Right renal pelvis (tissue), 4 donors: ENCODE measurements at places on chromosomes 1 and 21.

DNA sequence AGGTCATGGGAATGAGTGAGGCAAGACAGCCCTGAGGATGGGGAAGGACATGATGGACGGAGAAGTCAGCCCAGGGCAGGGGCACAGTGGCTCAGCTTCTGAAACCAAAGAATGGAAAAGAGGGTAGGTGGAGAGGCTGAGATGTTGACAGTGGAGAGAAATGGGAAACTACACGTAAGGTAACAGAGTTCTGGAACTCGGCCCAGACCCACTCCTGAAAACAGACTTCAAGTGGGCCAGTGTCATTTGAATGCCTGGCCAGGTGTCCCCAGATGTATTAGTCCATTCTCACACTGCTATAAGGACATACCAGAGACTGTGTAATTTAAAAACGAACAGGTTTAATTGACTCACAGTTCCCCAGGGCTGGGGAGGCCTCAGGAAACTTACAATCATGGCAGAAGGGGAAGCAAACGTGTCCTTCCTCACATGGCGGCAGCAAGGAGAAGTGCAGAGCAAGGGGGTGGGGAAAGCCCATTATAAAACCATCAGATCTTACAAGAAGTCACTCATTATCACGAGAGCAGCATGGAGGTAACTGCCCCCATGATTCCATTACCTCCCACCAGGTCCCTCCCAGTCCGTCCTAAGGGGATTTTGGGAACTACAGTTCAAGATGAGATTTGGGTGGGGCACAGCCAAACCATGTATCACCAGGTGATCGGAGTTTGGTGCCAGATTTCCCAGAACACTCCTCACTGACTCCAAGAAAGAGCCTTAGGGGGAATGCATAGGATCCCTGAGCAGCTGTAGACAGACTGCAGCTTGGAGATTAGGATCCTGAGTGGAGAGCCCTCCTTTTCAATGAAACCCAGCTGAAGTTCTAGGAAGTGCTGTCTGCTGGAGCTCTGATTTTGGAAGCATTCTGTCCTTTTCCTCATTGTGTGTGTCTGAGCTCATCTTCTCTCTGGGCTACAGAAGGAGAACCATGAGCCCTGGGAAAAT is 40.3 kb downstream of the FHAD1 start:
- DNase-seq, result no peak

GRCh38 chr1:234659538-234659937 is 49.6 kb upstream of the IRF2BP2 start:
- no peak for DNase-seq

GRCh38 chr1:67716800-67717199 is 31.8 kb downstream of the GADD45A start:
- DNase-seq, result no peak

DNA sequence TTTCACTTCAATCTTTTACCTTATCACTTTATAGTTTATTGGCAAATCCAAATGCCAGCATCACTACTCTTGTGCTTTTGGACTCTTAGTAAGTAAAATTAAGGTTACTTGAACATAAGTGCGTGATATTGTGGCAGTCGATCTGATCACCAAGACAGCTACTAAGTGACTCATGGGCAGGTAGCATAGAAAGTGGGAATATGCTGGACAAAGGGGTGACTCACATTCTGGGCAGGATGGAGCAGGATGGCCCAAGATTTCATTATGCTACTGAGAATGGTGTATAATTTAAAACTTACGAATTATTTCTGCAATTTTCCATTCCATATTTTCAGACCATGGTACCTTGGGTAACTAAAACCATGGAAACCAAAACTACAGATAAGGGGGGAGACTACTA is 120.2 kb downstream of the ROR1 start:
- DNase-seq, result no peak

DNA sequence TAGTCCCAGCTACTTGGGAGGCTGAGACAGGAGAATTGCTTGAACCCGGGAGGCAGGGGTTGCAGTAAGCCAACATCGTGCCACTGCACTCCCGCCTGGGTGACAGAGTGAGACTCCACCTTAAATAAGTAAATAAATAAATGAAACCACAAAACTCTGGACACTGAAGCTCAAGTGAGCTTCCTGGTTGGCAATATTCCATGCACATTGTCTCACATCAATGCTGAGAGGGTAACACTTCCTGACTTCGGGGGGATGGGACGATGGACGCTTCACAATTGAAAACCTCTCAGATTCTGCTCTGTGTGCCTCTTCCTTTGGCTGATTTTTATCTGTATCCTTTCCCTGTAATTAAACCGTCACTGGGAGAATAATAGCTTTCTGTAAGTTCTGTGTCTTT is 70.0 kb upstream of the ZNF644 start:
- no peak for DNase-seq

GRCh38 chr1:210366767-210367166 is 38.1 kb downstream of the HHAT start:
- DNase-seq, result no peak

DNA sequence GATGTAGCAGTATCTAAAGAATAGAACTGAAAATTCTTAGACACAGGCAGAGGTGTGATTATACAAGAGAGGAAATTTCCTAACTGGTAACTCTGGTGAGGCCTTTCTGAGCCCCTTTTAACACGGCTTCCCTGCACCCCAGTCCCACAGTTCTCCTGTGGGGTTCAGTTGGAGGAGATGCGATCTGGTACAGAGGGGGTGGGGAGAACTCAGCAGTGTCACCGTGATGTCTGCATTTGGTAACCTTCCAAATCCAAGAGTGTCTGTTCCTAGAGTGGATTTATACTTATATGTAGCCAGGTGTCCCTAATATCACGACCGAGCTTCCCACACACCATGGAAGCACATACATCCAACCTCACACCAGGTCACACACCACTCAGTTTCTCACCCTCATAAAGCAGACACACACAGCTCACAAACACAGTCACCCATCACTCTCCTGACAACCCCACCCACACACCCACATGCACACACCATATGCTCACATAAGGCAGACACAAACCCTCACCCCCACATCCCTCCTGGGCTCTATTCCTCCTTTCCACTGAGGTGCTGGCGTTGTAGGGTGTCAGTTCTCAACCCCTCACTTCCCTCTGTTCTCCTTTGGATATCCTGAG is 48.5 kb downstream of the RHBG start:
- DNase-seq, result no peak

- no peak for DNase-seq
Measured at GRCh38 chr21:42648606-42649005, 4.8 kb upstream of the PDE9A start.
